CD4-positive, alpha-beta memory T cell (primary cell): ENCODE measurements at places on chromosomes 7 and 10. TPM values are rescaled to one million over a fixed set of nuclear protein-coding genes. Genes with fewer than 3 reads are reported as not detected.

Gene LIPK
- not detected for total RNA-seq

Gene CTTNBP2
- not detected for total RNA-seq

Gene TRIL
- total RNA-seq = not detected

Gene EMX2
- total RNA-seq = not detected

Gene ZNF789
- 20.8 TPM for total RNA-seq

Gene CHN2
- total RNA-seq = 4.9 TPM

Gene OR6B1
- total RNA-seq = not detected

Gene FGFR2
- total RNA-seq = 0.90 TPM

Gene ACTL6B
- total RNA-seq = not detected

Gene CAMK1D
- total RNA-seq = 21.9 TPM

Gene HOXA11
- total RNA-seq = not detected

Gene LGI1
- not detected for total RNA-seq

Gene GFRA1
- total RNA-seq = not detected

Gene COMTD1
- 12.7 TPM for total RNA-seq

Gene ITIH5
- total RNA-seq = not detected
